ENCODE measurements at places on chromosomes 1 and 21. TPM values are rescaled to one million over a fixed set of nuclear protein-coding genes. Genes with fewer than 3 reads are reported as not detected.
A peak's percentile ranks its signal among the peaks of the same experiment; 100 is the strongest.

GRCh38 chr1:228977307-228977706 is 242.0 kb downstream of the RHOU start:
- DNase-seq, result no peak

DNA sequence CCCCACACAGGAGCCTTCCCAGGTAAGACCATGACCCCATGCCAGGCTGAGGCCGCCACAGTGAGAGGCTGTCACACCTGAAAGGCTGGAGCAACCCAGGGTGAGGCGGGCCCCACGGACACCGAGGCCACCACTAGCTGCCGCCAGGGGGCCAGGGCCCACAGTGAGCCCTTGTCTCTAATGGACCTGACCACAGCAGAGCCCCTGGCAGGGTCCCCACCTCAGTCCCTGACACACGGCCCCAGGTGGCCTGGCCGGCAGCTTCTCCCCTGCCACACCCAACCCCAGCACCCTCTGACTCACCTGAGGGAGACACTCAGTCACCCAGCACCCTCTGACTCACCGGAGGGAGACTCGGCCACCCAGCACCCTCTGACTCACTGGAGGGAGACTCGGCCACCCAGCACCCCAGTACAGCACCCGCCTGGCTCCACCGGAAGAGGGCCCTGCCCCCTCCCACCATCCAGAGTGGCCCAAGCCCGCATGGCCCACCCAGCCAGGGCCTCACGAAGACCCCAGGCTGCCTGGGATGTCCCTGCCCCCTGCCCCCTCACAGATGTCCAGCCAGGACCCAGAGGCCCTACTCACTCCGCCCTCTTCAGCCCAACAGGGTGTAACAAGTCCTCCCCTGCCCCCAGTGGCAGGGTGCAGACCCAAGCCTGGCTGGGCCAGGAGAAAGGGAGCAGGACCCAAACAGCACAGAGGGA is 4.4 kb downstream of the DVL1 start:
- no peak for DNase-seq

GRCh38 chr1:54919367-54920359 is 32.7 kb upstream of the DHCR24 start:
- DNase-seq, result no peak

DNA sequence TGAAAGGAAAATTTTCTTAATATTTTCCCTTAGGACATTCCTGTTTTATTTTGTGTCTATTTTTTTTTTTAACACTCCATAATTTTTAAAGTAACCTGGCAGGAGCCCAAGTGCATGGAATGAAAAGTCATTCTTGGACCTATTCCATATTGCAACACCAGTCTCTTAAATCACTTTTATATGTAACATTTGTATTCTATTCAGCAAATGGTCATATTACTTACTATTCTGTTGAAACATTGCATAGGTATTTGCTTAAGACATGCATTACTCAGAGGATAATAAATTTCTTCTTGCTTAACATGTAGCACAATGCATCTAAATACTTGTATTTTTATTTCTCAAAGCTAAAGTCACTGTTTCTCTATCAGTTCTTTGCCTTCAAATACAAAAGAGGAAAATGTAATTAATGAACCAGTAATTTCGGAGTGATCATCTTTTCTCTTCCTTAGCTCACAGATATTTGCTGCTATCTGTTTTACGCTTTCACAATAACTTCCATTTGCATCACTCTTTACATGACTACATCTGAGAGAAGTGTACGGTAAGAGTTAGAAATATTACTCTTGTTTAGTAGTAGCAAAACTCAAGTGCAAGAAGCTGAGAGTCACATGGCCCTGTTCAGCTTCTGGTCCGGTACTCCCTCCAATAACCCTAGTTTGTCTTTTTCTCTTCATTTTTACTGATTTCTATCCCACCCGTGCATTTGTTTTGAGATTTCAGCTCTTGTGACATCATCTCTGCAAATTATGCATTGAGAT is 394.8 kb downstream of the USP25 start:
- DNase-seq, result peak; percentile 39

- DNase-seq, result no peak
Measured at GRCh38 chr1:33718186-33718585, 145.7 kb upstream of the HMGB4 start.

DNA sequence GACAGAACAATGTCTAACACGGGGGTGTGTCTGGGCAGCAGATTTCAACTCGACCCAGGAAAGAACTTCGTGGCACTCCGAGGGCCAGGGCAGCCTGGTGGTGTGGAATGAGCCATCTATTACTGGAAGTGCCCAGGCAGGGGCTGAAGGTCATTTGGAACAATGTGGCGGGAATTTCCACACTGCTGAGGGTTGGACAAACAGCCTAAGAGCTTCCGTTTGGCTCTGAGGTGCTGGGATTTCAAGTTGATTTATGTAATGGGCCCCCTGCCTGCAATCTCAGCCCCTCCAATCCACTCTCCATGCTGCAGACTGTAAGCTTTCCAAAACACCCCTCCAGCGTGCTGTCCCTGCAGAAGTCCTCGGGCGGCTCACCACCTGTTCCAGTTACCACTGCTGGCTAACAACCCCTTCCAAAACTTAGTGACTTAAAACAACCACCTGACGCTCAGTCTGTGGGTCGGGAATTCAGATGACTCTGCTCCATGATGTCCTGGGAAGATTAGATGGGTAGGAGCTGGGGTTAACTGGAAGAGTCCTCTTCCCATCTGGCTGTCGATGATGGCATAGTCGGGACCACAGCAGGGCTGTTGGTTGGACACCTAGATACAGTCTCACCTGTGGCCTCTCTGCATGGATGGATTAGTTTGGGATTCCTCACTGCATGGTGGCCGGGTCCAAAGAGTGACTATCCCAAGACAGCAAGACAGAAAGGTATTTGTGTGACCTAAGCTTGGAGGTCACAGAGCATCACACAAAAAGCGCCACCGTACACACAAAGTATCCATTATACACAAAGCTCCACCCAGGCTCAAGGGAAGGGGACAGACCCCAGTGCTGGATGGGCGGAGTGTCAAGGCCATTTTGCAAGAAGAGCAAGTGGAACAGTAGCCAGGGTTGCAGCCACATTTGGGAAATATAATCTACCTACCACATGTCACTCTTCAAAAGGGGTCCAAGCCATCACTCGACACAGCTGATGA is 89.7 kb upstream of the IFFO2 start:
- no peak for DNase-seq

GRCh38 chr1:103336408-103336807 is 189.1 kb upstream of the RNPC3 start:
- peak; percentile 10 for DNase-seq

DNA sequence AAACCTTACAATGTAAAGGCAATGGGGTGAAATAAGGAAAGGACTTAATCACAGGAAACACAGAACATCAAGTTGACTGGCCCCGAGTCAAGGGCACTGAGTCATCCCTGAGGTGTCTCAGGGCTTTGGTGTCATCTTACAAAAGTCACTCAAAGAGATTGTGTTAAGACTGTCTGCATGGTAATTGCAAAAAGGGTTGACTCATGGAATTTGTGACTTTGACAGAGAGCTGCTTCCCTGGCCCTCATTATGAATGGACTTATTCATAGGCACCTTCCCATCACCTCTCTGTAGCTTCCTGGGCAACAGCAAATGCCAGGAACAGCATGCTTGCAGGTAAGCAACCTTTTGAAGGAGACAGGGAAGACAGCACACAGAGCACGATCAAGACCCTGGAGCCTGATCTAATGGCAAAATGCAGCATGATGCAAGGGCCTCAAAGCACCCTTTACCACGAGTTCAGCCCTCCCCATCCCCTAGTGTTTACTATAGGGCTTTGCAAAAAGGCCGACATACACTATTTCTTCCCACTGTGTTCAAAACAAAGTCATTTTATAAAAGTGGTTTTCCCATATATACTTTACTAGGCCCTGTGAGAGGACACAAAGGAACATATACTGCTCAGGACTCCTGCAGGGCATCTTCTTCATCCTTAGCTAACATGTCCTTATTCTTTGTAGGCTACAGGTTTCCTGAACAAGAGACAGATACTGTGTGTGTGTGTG is 17.1 kb downstream of the ZP4 start:
- DNase-seq, result peak; percentile 84

- peak; percentile 23 for DNase-seq
Measured at GRCh38 chr1:115198938-115199337, 109.6 kb upstream of the TSPAN2 start.

DNA sequence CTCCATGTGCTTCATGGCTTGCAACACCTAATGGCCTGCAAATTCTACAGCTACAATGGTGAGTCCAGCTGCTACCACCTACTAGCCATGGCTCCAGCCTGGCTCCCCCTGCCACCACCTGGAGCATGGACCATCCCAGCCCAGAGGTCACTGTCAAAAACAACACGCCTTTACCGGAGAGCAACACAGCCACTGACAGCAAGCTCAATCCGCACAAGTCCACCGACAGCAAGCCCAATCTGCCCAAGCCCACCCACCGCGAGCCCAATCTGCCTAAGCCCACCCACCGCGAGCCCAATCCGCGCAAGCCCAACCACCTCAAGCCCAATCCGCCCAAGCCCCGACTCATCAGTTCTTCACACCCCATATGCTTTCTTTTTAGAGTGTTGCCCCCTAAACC is 128.2 kb downstream of the KIF26B start:
- no peak for DNase-seq

DNA sequence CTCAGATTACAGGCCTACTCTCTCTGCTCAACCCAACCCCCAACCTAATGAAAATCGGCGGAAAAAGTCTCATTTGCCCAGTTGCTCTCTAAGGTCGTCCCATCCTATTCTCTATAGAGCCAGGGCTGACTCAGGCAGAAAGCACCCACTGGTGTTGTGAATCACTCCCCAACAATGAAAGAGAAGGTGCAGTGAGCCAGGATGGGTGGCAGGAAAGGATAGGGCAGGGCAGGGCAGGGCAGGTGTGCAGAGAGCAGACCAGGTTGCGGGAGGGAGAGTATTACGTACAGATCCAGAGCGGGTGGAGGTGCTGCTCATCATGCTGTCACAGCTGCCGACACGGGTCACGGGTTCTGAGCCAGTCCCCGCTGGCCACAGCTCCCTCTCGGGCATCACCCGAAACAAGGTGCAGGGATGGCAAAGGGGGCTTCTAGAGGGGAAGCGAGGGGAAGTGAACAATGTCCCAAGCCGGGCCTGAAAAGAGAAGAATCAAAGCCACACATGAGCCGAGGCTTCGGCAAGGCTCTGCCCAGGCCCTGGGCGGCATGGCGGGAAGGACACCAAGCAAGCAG is 5.3 kb downstream of the C1orf116 start:
- no peak for DNase-seq

Gene CR1
- total RNA-seq, result not detected

Gene CRYBG2
- not detected for total RNA-seq

Gene BSND
- total RNA-seq, result not detected

Gene TFAP2E
- not detected for total RNA-seq
